ENCODE measurements at places on chromosomes 12 and 14.

DNA sequence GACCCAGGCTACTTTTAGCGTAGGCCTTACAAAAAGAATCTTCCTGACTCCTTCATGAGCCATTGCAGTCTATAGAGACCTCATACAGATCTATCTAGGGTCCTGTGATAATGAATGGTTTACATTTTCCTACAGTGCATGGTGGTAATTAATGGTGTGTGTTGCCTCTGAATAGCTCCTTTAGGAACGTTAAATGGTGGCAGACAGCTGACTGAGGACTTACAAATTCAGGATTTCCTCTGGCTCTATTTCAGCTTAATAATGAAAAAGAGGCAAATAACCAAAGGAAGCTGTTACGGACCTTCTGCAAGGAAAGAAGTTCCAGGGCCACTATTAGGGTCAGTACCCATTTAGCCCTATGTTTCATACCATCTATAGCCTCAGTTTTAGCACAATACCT is 5.1 kb downstream of the IKBIP start:
- DNase-seq, result no peak

GRCh38 chr14:74554742-74555362 is 57.2 kb downstream of the LTBP2 start:
- no peak for DNase-seq

GRCh38 chr12:47085815-47086252 is 6.1 kb upstream of the AMIGO2 start:
- peak; percentile 44 for DNase-seq

GRCh38 chr14:21668377-21668776 is 5.2 kb downstream of the OR4E1 start:
- DNase-seq, result no peak

- DNase-seq, result no peak
These were observed 8.8 kb downstream of the IKBIP start for GRCh38 chr12:98635657-98636323.

DNA sequence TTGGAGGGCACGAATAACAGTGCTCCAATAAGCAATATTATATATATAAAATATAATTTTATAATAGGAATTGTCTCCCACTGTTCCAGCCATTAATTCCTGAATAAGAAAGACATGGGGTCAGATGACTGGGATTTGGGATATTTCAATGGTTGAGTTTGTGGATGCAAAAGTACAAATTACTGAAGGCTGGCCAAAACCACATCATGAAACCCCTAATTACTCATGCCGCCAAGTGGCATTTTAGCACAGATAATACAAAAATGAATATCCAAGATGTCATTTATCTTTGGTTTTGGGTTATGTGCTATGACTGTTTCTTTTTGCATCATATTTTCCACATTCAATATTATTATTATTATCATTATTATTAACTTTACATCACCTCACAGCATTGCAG is 261.4 kb upstream of the TBX3 start:
- DNase-seq, result no peak

- no peak for DNase-seq
These were observed 46.1 kb downstream of the DIO2 start for GRCh38 chr14:80164991-80165721.

DNA sequence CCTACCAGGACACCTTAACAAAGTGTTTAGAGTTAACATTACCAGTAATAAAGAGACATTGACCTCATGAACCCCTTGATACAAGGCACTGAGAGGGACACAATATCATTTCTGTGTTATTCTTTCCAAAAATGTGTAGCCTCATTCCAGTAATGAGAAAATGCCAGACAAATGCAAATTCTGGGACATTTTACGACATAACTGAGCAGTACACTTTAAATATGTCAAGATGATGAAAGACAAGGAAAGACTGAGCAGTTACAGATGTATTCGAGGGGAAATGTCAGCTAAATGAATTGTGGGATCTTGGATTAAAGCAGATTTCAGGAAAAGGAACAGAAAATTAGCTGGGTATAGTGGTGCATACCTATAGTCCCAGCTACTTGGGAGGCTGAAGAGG is 255.6 kb downstream of the ERC1 start:
- DNase-seq, result no peak

DNA sequence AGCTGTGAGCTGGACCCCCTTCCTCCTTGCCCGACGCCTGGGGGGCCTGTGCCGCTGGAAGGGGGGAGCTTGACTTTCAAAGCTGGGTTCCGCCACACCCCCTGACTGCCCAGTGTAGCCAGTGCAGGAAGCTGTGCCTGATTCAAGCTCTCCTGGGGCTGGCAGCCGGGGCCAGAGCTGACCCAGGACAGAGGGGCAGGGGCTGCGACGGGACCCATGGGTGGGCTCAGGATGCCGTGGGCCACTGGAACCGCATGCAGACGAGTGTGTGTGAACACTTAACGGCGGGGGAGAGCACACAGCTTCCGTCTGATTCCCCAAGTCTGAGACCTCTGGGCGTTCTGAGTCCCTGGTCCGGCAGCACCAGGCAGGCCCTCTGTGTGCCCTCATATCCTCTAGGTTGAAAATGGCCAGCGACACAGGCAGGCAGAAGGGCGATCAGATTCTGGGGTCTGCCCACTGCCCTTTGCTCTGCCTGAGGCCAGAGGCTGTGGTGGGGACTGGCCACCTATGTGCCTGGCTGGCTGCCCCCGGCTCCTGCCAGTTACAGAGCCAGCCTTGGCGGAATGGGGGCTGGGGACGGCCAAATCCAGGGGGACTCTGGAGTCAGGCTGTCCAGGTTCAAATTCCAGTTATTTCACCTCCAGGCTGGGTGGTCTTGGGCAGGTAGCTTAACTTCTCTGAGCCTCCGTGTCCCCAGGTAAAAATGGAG is 54.0 kb downstream of the CYP46A1 start:
- no peak for DNase-seq

GRCh38 chr12:31205054-31205453 is 120.9 kb downstream of the SINHCAF start:
- no peak for DNase-seq

DNA sequence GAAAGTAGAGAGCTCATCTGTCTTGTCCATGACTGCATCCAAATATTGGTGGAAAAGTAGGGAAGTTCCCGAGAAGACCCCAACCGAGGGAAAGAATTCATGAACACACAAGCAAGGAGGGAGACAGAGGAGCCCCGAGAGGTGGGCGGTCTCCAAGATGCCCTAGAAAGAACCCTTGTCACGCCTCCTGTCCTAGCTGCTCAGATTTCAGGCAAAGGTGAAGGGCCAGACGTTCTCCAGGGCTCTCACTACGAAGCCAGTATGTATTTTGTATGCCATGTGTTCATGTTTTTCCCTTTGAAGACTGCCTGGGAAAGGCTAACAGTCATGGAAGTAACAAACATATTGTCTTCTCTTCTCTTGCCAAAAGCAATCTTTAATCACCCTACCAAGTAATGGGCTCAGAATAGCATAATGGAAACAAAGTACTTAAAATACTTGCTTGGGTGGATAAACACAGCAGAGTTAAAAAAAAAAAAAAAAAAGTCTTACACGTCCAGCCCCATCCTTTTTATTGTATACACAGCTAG is 99.2 kb upstream of the TBX3 start:
- DNase-seq, result no peak

- no peak for DNase-seq
These were observed 212.6 kb downstream of the SLC16A7 start for GRCh38 chr12:59808317-59808910.

DNA sequence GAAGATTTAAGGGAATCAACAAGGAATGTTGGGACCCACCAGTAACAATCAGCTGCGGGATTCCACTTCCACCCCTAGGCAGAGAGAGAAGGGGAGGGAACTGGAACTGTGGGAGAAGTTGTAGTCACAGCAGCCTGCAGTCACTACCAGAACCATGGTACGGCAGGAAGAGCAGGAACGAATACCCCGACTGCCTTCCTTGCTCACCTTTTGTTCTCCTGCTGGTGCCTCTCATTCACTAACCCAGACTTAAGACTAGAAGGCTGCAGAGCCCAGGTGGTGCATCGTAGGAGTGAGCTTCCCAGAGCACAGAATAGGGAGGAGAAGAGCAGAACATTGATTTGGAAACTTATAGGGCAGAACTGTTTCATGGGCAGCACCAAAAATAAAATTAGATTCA is 154.2 kb downstream of the DYRK2 start:
- no peak for DNase-seq

DNA sequence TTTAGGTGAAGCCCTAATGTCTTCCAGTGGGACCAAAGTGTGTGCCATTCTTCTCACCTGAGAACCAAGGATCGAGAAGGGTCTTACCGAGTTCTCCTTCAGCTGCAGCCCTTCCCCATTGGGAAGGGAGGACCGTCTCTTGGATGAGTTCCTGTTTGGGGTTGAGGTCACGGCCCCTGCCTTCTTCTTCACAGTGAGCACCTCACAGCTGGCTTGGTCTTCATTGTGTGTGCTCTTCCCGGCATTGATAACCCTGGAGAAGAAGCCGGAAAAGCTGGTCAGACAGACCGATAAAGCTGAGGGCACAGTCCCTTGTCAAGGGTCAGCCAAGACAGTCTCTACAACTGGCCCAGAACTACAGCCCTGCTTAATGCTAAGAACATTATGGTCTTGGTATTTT is 102.9 kb downstream of the PPM1H start:
- no peak for DNase-seq

DNA sequence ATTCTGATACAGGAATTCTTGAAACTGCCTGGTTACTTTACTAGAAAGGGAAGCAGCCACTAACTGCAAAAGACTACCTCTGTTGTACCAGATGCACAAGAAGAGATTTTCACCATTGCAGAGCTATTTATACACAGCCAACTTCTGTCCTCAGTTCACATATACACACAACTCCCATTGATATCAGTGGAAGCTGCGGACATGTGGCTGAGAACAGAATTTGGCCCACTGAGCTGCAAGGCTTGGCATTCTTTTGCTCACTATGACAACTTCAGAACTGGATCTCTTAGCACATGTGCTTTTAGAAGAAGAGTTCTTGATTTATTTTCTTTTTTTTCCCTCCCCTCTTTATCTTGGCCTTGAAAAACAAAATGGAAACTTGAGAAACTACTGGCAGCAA is 28.3 kb downstream of the PTPRO start:
- no peak for DNase-seq

- no peak for DNase-seq
These were observed 138.9 kb downstream of the HMGA2 start for GRCh38 chr12:65962921-65963861.

DNA sequence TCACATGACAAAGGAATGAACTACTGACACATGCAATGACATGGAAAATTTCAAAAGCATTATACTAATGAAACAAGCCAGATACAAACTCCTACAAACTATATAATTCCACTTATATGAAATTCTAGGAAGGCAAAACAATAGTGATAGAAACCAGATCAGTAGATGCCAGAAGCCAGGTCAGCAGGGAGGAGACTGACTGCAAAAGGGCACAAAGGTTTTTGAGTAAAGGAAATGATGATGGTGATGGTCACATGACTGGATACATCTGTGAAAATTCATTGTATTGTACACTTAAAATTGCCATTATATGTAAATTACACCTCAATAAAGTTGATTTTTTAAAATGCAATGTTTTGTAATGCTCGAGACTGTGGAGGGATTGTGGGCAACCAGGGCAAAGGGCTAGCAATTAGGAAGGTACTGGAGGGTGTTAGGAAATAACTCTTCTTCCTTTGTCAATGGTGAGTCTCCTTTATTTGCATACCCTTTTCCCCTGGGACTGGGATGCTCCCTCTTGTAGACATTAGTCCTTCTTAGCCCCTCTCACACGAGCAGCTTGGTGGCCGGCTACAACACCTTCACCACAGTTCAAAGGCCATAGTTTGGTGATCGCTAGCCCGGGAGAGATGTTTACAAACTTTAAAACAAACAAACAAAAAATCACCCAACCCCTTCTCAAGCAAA is 6.7 kb upstream of the PRPF40B start:
- no peak for DNase-seq

GRCh38 chr12:132651444-132652100 is 33.0 kb downstream of the P2RX2 start:
- no peak for DNase-seq

- DNase-seq, result no peak
These were observed 58.8 kb downstream of the APPL2 start for GRCh38 chr12:105177208-105177607.

- DNase-seq, result no peak
These were observed 57.9 kb downstream of the TMTC3 start for GRCh38 chr12:88200029-88200428.

GRCh38 chr12:47022296-47022695 is 57.1 kb upstream of the PCED1B start:
- DNase-seq, result no peak

DNA sequence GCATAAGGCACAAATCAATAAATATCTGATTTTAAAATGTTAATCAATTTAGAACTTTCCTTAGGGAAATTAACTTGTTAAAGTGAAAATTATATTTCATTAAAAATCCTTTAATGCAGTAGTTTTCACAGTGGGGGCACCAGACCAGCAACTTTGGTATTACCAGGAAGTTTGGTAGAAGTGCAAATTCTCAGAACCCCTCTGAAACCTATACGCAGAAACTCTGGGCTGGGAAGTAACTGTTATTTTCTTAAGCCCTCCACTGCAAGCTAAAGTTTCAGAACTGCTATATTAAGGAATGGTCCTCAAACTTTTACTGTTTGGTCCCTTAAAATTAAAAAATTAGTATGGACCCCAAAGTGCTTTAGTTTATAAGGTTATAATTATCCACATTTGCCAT is 35.7 kb downstream of the GNPTAB start:
- DNase-seq, result no peak

DNA sequence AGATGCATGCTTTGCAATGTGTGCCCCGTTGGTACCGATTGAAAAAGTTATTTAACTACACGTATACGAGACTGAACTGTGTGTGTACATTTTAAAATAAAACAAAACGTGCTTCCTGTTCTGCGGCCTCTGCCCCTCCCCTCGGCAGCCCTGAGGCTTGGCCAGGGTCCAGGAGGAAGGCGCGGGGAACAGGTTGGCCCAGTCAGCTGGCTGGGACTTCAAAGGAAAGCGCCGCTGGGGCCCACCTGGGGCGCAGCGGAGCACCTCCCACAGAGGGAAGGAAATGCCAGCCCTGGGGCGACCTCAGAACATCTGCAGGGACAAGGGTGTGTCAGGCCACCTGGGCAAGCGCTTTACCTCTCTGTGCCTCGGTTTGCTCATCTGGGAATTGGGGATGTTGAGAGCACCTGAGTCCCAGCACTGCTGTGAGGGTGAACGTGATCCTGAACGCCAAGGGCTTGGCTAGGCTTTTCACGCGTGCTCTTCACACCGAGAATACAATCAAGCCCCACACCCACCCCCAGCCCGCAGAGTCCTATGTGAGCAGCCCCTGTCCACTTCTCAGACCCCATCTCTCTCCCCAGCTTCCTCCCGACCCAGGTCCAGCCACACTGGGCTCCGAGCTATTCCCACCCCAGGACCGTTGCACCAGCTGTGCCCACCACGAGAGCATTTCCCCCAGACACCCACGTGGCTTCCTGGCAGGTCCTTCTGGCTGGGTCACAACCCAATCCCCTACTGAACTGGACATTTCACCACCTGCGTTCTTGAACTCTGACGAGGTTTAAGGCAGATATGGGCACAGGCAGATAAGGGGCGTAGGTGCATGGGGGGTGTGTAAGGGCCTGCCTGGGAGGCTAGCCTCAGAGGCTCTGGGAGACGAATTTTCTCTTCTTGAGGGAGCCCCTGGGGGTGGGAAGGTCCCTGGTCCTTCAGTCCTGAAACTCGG is 41.9 kb upstream of the NCOR2 start:
- DNase-seq, result peak; percentile 45

GRCh38 chr12:53046655-53047220 is 3.1 kb upstream of the TNS2 start:
- DNase-seq, result peak; percentile 25

GRCh38 chr12:68476794-68477193 is 133.9 kb upstream of the RAP1B start:
- no peak for DNase-seq

GRCh38 chr12:104414581-104415341 is 42.0 kb upstream of the CHST11 start:
- DNase-seq, result no peak
